ENCODE measurements at places on chromosomes 7 and 10.

DNA sequence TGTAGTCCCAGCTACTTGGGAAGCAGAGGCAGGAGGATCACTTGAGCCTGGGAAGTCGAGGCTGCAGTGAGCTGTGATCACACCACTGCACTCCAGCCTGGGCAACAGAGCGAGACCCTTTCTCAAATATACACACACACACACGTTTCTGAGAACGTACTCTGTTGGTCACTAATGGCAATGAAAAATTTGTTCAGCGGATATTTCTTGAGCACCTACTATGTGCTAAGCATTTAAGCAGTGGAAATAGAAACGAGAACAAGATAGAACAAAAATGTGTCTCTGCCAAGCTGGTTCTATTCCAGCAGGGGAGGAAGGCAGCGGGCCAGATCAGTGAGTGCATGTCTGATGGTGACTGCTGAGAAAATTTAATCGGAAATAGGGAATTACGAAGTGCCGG lies 8.7 kb downstream of the ARPC1B start:
- no peak for DNase-seq

DNA sequence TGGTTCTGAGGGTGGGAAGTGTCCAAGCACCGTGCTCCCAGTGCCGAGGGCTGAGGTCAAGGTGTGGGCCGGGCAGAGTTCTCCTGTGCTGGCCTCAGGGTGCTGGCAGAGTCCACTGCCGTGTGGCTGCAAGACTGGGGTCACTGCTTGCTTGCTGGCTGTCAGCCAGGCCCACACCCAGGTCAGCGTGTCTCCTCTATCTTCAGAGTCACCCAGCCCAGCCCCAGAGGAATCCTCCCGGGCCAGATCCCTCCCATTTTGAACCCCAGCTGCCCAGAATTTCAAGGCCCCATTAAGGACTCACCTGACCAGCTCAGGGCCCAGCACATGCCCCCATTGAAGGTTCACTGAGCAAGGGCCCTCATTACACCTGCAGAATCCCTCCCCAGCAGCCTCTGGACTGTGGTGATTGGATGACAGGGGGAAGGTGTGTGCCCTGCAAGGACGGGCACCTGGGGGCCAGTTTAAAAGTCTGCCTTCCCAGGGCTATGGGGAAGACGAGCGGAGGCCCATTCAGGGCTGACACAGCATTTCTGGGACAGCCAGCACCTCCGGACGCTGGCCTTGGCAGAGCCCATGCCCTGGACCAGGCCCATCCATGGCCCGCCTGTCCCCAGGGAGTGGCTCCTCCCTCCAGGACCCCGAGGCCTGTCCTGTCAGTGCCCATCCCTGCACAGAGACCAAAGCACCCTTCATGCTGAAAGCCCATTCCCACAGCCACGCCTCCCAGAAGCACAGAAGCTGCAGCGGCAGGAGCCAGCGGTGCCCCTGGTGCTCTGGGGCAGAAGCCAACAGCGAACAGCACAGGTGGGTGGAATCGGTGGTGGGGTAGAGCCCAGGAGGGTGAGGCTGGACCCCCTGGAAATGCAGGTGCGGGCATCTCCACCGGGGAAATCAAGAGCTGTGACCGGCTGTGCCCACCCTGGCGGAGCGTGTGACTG lies 45.1 kb upstream of the PPP2R2D start:
- no peak for DNase-seq

GRCh38 chr7:90180011-90180585 lies 25.8 kb downstream of the STEAP1 start:
- no peak for DNase-seq

DNA sequence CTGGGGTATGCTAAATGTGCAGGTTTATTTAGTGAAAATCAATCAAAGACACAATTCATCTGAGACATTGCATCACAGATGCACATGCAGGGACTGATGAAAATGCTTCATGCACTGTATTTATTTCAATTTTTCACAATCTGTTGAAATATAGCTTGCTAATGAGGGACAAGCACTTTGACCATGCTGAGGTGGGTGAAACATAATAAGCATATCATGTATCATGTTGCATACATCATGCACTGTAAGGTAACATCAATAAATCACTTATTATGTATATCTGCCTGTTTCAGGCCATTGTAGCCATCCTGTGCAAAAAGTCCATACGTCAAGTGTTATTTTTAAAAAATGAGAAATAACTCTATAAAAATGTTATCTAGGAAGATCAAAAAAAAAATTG lies 426.9 kb upstream of the PCDH15 start:
- no peak for DNase-seq

DNA sequence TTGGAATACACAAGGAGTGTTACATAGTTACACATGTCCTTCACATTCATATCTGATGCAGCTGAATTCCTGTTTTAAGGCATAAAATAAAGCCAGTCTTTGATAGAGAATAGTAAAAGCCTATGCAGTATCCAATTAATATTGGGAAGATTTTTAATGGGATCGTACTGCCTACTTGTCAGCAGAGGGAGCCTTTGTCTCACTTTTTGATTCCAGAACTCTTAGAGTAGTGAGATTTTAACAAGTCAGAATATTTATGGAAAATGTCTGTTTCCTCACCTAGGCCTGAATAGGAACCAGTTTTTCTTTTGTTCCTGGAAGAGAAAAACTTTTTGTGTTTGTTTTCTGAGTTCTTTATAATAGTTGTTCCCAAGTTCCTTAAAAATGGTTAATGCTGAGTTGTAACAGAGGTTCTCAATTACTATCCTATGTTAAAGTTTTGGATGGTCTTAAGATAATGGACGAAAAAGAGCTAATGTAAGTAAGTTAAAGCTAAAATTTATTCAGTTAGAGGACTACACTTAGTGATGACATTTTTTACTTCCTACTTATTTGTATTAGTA lies 114.0 kb downstream of the BBS9 start:
- no peak for DNase-seq

DNA sequence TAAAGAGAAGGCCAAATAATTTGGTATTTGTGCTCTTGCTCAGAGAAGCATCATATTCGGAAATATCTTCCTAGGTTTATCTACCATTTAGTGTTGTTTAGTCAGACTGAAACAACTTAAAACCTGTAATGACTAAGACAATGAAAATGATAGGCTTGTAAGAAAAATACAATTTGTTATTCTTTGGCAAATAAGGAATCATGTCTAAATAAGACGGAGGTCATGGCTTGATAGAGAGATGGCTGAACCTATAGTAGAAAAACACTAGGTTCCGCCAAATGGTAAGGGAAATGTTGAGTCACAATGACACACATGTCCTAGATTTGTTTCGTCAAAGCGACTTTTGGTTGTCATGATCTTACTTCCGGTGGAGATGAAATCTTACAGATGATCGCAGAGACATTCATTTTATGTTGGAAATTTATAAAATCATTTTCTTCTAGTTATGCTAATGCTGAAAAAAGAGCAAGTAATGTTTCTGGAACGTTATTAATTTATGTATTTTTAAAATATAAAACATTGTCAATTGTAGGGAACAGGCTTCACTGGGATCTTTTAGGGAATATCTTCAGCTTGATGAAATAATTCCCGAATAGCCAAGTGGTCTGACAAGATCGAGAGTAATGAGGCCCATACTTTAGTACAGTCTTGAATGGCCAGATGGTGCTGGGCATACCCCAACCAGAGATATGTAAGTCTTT lies 1.0 kb downstream of the SRGN start:
- no peak for DNase-seq

DNA sequence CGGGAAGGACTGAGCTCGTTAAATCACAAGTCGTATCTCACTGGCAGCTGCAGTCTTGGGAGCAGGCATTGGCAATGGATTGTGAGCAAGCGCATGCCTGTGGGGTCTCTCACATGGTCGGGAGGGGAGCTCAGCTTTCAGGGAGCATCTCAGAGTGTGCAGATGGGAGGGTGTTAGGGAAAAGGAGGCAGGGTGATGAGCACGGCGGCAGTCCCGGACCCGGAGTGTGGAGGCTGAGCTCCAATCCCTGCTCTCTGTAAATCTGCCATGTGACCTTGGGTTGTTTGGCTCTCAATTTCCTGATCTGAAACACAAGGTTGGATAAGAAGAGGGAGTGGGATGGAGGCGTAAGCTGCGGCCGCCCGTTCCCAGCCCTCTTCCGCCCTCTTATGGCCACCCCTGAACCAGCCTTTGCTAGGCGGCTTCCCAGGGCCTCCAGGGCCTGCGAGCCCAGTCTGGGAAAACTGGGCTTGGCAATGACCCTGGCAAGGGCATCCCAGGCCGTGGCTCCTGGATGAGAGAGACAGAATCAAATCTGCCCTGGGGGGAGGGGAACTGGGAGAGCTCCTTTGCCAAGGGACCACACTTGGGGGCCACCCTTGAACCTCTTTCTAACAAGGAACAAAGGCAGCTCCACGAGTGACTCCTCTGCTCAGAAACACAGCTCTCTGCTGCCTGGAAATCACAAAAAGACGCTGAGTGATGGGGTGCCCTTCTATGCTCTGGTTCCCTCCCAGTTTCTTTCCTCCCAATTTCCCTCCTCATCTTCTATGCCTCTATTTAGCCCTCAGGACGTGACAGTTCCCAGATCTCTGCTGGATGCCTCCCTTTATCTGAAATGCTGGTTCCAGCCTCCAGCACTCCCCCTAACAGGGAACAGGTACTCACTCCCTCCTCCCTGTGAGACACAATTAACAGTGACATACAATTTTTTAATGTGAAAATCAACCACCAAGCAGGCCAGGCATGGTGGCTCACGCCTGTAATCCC lies 41.7 kb upstream of the LOXL4 start:
- peak; percentile 16 for DNase-seq

DNA sequence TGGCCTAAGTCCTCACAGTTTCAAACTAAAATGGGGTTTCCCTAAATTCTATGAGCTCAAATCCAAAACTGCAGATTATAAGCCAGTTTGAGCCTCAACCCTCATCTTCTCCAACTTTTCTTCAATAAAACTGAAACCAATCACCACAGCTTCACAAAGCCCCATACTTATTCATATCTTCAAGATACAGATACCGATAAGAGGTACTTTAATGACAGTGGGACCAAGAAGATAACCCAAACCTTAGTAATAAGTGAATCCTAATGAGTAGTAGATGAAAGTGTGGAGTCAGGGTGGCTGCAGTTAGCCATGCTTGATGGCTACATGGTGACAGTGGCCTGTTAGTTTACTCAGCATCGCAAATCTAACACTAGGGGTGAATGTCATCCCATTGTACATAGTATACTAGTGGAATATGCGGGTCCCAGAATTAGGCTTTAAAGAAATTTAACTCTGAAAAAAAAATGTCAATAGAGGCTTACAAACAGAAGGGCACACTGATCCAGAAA lies 395.8 kb upstream of the PHF14 start:
- no peak for DNase-seq

DNA sequence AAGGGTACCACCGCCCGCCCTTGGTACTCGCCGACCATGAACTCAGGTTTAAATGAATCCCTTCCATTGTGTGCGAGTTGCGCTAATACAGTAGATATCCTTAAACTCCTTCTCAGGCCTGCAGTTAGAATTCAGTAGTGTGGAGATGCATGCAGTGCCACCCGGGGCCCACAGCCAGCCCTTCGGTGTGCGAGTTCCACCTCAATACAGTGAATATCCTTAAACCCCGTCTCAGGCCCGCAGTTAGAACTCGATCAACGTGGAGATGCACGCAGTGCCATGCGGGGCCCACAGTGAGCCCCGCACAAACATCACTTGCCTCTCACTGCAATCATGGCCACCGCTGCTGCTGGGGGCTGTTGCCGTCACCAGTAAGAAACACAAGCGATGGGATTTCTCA lies 261.9 kb downstream of the MAD1L1 start:
- no peak for DNase-seq

DNA sequence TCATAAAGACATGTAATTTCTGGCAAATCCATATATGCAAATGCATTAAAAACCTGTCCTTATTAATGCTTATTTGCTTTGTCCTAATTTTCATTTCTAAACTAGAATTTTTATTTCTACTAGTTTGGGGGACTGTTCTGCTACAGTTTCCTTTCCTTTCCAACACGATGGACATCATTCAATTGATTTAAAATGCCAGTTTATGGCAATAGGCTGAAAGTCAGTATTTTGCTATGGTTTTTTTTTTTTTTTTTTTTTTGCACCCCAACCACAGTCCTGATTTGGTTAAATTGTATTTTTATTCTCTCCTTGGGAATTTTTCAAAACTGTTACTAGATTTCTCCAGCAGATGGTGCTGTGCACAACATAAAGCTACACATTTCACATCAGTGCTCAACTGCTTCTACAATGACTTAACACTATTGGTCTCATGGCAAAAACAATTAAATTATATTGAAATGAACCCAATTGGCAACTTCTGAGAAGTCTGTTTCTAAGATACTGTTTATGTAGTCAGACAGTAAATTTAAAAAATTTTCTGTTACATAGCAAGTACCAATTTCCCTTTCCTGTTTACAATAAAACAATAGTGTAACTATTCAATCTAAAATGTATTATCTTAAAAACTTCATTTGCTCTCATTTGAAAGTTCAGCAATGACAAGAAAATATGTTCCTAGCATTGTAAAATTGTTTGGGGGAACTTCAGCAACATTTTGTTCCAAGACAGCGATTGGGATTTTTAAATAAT lies 193.8 kb upstream of the CCDC6 start:
- DNase-seq, result no peak

GRCh38 chr7:120942861-120943260 lies 7.7 kb upstream of the ING3 start:
- no peak for DNase-seq

GRCh38 chr7:45709168-45710042 lies 135.2 kb downstream of the ADCY1 start:
- no peak for DNase-seq

DNA sequence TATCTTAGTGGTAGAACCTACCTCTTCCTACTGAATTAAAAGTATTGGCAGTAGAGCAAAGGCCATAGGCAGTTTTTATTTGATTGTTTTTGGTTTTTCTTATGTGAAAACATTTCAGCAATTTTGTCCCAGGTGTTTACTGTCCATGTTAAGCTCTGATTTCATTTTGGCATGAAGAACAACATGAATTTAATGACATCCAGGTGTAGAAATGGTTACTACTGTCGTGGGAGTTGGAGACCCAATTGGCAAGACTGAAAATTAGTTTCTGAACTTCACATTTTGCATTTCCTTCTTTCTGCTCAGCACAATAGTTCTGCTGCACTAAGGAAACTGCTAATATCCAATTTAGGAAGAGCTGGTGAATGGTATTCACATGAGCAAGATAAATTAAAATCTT lies 38.0 kb upstream of the TMEM196 start:
- DNase-seq, result no peak

GRCh38 chr10:70405037-70405824 lies 1.3 kb downstream of the EIF4EBP2 start:
- no peak for DNase-seq

- DNase-seq, result no peak
Measured at GRCh38 chr10:34063592-34063991, 729.1 kb upstream of the NRP1 start.

GRCh38 chr7:79893991-79894390 lies 240.6 kb upstream of the GNAI1 start:
- no peak for DNase-seq

Data from thoracic aorta (tissue), 2 donors.